NCI-H187 (cell line): ENCODE measurements at places on chromosomes 2 and 18.

DNA sequence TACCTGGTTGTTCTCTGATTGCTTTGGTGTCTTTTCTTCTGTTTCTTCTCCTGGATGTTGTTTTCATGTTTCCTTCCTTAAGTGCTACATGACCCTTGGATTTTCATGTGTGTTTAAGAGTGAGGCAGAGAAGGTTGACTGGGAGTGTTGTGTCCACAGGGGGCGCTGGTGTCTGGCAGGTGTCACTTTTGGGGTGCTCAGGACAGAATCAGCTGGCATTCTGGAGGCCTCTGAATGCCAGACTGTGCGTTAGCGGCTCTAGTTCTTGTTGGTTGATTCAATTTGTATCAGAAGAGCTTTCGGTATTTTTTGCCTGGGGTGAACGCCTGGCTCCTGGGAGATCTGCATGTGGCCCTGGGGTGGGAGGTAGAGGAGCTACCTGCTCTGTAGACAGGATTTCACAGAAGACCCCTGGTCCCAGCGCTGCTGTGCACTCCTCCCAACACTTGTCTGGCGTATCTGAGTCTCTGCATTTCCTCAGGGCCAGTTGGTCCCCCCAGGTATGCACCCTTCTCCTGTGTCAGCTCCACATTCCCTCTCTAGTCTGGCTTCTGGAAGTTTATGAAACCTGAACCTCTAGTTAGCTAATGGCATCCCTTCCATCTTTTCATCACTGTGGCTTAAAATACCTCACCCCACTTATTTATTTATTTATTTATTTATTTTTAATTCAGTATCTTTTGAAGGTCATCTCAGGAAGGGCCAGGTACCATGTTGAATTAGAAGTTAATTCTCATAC lies 1.1 kb downstream of the GREB1 start:
- DNase-seq, result no peak

DNA sequence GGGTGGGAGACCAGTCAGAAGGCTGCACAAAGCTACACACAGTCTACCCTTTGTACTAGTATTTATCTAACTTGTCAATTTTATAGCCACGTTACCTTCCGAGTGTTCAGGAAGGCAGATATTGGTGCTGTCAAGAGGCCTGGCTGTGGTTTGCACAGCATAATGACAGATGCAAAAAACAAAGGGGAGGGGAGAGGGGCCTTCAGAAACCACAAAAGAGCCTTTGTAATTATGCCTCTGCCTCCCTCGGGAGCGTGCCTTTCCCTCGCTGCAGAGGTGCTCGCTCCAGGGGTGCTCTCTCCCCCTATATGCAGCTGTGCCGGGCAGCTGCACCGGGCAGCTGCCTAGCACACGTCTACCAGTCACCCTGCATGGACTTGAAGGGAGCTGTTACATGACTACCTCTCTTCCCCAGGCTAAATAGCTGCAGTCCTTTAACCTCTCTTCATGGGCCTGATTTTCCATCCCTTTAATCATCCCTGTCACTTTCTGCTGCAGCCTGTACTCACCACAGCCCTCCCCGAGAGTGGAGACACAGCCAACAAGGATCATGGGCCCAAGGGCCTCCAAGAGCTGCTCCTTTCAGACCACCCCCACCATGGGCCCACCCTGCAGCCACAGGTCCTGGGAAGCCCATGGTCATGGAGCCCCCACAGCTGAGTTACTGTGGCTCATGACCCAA lies 168.4 kb upstream of the PKDCC start:
- DNase-seq, result peak; percentile 58

- DNase-seq, result no peak
Observed at GRCh38 chr18:25349131-25349925, 2.6 kb downstream of the ZNF521 start.

- DNase-seq, result no peak
Observed at GRCh38 chr18:5543036-5543680, 639 bp downstream of the EPB41L3 start.

DNA sequence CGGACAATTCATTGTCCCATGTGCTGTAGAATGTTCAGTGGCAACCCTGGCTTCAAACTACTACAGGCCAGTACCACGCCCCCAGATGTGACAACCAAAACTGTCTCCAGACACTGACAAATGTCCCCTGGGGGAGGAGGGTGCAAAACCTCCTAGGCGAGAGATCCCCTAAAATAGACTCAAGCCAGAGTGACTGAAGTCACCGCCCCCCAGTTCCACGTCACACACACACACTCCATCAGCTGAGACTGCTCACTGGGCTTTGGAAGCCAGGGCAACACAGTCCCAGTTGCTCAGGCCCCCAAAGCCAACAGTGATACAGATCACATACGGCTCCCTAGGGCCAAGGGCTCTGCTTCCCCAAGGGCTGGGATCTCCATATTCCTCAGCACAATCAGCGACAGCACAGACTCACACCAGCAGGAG lies 19.1 kb downstream of the HDAC4 start:
- no peak for DNase-seq

GRCh38 chr2:30346471-30347169 lies 100.4 kb upstream of the LCLAT1 start:
- DNase-seq, result no peak

GRCh38 chr2:95050385-95051300 lies 25.1 kb downstream of the MAL start:
- DNase-seq, result no peak

DNA sequence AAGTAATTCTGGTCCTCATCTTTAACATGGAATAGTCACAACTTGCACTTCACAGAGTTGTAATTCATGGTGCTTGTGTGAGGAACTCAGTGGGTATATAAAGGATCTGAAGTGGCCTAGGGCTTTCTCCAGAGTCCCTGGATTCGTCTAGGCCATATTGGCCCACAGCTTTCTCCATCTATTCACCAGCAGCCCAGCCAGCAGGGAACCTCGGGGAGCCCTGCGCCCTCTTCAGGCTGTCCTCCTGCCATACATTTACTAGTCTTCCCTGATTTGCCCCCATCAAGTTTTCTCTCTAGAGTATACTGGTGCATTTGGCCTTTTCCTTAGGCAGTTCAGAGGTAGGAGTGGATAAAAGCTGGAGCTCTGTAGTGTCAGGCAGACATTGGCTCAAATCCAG lies 278.3 kb downstream of the MYCN start:
- DNase-seq, result no peak

DNA sequence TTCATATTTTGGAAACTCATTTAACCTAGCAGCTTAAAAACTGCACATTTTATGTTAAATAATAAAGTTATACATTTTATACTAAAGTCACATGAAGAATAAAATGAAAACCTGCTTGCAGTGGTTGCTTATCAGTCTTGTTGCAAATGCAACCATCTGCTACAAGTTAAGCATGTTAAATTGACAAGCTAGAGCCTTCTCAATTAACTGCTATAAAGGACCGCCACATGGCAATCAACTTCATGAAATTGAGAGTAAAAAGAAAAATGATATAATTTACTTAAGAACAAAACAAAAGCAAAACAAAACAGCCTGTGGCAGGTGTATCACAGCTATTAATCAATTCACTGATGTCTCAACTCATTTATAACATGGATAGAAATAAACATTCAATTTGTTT lies 78.7 kb downstream of the RTTN start:
- no peak for DNase-seq

DNA sequence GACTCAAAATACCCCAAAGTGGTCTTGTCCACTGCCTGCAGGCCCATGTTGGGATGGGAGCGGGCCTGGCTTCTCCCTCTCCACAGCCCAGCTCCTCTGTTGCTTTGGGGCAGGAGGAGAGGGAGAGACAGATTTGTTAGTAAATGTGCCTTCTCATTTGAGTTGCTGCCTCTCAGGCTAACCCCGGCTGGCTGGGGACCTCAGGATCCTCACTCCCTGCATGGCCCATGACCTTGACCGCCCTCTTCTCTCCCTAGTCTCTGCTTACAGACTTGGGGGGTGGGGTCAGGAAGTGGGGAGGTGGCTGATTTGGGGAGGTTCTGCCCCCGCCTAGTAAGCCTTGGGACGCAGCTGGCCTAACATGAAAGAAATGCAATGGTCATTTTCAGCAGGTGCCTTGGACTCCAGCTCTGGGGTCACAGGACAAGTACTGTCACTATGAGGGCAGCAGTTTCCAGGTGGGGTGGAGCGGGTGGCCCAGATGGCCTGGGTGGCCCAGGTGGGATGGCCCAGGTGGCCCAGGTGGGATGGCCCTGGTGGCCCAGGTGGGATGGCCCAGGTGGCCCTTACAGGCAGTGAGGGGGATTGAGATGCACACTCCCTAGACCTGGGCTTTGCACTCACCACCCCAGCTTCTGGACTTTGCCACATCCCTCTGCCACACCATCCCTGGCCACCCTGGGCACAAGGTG lies 24.1 kb downstream of the HJURP start:
- DNase-seq, result no peak

DNA sequence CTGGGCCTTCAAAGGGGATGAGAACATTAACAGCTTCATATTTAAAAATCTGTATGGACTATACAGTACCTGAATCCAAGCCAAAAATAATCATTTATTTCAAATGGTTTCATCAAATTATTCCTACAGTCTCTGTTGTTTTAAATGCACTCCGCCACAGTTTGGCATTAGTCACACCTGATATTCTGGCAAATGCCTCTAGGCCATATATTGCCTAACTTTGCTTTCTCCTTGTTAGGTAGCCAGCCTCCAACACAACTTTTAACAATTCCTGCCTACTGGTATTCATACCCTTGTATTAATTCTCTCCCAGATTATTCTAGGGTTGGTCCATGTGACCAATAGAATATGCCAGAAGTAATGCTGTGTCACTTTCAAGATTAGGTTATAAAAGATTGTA lies 146.6 kb upstream of the FANCL start:
- no peak for DNase-seq

- no peak for DNase-seq
Observed at GRCh38 chr2:72994991-72995380, 76.5 kb downstream of the SFXN5 start.

GRCh38 chr18:13446610-13447461 lies 228.3 kb downstream of the LDLRAD4 start:
- DNase-seq, result no peak

GRCh38 chr18:77022556-77022955 lies 110.0 kb downstream of the MBP start:
- no peak for DNase-seq

GRCh38 chr2:200944467-200945394 lies 18.7 kb downstream of the ORC2 start:
- DNase-seq, result no peak

GRCh38 chr2:213475433-213475832 lies 191.2 kb downstream of the SPAG16 start:
- no peak for DNase-seq

DNA sequence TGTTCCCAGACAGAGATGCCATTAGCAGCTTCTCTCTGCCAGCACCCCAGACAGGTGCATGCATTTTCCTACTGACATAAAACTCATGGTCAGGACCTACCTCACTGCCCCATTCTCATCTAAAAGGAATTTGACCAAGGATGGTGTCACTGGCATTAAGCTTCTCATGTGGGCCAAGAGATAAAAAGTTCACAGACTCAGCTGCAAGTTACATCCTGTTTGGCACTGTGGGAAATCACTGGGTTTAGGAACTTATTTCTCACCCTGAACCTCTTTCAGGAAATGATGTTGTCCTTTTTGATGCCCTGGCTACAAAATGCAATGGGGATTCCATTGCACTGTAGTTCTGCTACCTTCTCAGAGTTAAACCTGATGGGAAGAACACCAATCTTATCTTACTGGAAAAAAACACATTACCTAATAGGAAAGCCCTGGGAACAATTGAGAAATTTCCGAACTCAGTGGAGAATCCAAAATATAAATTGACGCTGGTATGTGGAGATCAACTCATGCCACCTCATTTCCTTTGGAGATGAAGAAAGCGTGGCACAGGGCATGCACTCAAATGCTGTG lies 252.1 kb upstream of the COPS8 start:
- DNase-seq, result no peak

- DNase-seq, result no peak
Observed at GRCh38 chr2:85755122-85756027, 1.6 kb downstream of the ATOH8 start.

- DNase-seq, result no peak
Observed at GRCh38 chr2:39435741-39436591, 1.1 kb downstream of the MAP4K3 start.

- no peak for DNase-seq
Observed at GRCh38 chr2:226366920-226367319, 432.7 kb downstream of the IRS1 start.
